ENCODE measurements at places on chromosomes 2 and 18.

- no peak for ATAC-seq
Measured at GRCh38 chr2:7736646-7737305, 819.6 kb downstream of the RNF144A start.

DNA sequence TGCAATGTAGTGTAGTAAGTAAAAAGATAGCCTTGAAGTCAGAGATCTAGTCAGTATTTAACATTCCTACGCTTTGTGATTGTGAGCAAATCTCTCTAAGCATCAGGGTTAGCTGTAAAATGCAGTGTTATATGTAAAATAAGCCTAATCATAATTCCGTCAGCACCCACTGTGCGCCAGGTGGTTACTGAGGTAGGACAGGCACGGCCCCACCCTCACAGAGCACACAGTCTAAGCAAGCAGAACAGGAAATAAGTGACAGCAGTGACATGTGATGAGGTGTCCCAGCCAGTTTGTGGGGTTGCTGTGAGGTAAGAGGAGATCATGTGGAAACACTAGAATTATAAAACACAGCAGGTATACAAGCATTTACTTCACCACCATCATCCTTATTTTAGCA, 267.1 kb downstream of the ICOS start:
- peak; percentile 97 for ATAC-seq

DNA sequence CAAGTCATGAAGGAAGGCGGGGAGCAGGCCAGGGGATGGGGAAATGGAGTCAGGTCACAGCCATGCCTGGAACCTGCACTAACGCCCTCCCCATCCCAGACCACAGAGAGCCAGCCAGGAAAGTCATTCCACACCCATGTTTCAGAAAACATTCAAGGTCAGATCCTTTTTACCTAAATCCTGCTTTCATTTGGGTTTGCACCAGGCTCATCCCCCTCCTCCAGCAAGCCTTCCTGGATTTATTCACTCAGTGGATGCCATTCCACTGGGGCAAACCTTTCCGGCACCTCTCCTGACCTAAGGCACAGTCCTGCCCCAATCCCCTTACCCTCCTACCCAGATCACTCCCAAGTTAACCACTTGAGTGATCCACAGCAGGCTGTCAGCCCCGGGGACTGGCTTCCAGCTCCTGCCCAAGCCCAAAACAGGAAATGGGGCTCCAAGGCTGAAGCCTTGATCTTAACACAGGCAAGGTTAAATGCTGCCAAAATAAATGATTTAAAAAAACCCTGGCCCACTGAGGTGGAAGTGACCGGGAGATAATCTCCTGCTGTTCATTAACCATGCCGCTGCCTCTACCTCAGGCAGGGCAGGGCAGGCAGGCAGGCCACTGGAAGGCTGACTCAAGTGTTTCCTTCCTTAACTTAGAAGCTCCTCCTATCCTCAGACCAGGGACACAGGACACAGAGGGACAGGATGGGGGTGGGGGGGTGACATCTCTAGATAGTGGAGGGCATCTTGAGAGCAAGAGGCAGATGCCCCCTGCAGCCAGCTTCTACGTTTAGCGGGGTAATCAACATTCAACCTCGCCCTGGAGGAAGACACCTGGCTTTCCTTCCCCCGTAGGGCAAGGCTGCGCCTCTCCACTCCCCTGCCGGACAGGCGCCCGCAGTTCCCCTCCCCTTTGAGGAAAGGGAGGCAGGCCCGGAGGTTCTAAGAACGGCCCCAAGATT, 1.4 kb downstream of the RAB11FIP5 start:
- peak; percentile 54 for ATAC-seq

DNA sequence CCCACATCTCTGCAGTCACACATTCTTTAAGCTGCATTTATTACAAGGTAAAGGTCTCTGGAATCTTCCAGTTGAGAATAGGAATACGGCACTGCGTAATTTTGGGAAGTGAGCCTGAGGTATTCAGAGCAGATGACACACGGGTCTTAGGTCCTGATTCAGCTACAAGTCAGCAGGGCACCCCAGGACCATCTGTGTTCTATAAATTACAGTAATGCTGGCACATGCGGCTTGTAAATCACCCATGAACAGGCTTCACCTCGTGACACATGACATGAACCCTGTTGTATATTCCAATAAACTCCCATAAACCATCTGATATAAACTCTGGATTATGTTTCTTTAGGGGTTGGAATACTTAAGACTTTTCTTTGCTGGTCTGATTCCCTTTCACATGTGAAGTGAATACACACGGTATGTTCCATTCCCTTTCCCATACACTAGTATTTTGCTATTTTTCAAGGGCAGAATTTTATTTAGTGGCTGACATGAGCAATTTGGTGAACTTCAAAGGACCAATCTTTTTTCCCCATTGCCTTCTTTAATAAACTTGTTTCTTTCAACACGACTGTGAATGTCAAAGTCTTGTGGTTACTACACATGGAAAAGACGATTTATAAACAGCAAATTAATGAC, 298.6 kb downstream of the MEIS1 start:
- ATAC-seq = no peak

DNA sequence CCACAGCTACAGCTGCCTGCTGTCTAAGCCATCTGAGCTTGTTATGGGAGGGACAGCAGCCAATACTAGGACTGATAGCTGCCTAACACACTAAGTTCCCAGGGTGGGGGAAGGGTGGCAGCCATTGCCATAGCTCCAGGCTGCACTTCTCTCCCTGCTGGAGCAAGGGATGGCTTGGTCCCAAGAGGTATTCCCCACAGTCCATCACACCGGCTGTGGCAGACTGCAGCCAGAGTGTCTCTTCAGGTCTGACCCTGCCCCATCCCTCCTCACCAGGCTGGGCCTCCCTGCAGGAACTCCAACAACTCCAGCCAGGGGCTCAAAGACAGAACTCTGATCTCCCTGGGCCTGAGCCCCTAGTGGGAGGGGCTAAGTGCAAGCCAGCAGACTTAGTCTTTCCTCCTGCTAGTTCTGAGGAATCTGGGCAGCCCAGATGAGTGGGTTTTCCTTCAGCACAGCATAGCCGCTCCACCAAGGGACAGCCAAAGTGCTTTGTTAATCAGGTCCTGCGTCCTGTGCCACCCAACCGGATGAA, 632.1 kb downstream of the SOCS6 start:
- no peak for ATAC-seq

DNA sequence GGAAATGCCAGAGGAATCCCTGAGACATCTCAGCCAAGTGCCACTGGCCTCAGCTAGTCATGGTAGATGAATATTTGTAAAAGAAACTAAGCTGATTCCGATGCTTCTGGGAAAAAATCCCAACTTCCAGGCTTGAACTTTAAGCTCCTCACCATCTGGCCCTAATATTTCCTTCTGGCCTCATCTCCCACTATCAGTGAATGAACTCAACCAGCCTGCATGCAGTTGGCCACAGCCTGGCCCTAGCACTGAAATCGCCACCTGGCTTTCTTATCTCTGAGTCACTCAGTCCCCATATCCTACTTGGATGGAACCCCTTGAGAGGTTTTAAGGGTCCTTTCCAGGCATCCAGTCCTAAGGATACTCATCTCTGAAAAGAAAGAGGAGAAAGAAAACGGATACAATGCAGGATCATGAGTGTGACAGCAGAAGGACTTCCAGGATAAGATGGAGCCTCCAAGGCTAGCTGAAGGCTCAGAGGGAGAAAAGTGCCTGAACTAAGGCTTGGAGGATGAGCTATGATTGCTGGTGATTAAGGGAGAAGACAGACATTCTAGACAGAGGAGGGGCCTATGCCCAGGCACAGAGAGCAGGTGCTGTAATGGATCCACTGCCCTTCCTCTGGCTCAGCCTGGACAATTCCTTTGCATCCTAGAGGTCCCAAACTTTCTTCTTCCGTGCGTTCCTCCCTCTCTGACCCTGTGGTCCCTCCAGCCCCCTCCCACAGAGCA, 141.5 kb upstream of the MYCN start:
- no peak for ATAC-seq

DNA sequence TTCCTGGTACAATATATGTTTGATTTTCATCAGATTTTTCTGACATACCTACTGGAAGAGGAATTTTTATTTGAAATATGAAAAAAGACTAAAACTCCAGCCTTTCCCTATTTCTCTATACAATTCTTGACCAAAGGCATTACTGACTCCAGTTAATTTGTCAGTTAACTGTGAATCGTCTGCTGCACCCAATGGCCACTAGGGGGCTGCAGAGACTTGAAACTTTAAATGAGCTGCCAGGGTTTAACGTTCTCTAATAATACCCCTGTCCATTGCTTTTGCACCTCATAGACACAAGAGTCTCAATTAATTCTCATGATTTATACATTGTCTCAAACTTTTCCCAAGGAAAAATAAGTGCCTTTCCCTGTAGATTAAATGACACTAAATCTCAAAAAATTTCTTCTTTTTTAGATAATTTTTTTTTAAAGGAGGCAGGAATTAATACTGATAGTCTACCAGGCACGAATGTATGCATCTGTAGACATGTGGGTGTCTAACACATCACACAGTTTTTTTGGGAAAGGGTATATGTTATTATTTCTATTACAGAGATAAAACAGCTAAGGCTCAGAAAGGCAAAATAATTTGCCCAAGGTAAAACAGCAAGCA, 1.8 kb upstream of the ALK start:
- no peak for ATAC-seq

GRCh38 chr2:140842110-140842509, 1288.7 kb downstream of the LRP1B start:
- ATAC-seq = no peak

DNA sequence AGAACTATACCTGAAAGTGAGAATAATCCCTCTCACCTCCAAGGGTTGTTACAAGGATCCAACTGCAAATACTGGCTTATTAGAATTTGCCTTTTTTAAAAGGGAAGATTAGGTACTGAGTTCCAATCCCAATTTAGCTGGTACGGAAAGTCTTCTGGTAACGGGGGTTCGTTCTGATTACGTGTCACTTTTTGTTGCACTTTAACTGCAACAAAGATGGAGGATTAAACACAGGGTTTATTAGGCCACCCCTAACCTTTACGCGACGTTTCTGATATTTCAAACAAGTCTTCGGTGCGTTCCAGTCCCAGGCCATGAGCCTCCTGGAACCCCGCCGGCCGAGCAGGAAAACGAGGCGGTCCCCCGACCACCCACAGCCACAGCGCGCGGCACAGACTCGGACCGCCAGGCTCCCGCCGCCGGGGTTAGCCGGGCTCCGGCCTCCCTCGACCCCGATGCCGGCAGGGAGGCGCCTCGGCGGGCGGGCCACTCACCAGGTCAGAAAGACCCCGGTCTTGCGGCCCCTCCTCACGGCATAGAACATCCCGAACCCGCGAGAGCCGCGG, 411 bp downstream of the RNASEH1 start:
- no peak for ATAC-seq

- ATAC-seq = peak; percentile 40
Measured at GRCh38 chr18:62339106-62339988, 14.2 kb downstream of the TNFRSF11A start.

DNA sequence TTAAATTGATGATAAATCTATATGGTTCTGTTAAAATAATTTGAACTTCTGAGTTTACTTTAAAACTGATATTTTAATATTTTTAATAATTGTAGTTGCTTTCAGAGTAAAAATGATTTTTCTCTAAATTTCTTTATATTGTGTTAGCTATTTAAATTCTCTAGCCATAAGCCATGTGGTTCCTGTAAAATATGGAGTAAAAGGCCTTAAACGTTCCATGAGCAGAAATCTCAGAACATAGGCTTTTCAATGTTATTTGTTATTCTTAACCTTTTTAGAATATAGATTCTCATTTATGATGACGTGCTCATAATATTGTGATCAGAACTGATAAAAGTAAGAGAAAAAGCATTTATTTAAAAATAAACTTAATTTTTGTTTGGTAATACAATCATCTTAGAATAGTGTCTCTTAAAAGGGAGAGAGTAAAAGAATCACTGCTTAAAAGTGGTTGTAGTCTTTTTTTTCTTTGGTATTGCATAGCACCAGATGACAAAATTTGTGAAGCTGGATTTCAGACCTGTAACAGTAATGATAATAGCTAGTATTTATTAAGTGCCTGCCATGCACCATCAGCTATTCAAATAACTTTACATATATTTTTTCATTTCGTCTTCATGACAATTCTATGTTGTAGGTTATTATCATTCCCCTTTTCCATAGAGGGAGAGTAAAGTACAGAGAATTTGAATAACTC, 2.7 kb downstream of the BMPR2 start:
- ATAC-seq = no peak

- no peak for ATAC-seq
Measured at GRCh38 chr2:158809816-158810215, 14.7 kb downstream of the DAPL1 start.

DNA sequence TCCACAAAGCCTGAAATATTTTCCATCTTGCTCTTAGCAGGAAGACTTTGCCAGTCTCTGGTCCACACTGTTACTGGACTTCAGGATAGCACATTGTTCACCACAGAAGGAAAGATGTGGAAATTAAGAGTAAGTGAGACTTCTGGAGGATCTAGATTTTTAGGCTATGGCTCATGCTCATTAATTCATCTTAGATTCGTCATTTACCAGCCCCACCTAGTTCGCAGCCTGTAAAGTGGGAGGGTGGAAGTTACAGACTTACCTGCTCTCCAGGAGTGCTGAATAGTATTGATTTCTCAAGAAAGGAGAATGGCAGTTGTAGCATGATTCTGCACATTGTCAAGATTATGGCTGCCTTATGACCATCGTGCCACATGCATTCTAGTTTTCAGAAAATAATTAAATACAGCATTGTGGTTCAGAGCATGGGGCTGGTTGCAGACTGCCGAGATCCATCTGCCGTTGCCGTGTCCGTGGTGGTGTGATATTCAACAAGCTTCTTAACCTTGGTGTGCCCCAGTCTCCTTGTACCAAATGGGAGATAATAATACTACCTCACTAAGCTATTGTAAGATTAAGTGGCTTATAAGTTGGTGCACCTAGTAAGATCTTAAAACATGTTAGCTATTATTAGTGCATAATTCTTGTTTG, 56.8 kb downstream of the RNF144A start:
- ATAC-seq = peak; percentile 96

- peak; percentile 31 for ATAC-seq
Measured at GRCh38 chr2:10863837-10864236, 47.9 kb upstream of the KCNF1 start.

Data from esophagus mucosa (tissue), 1 donor.